ENCODE measurements at places on chromosomes 4 and X. TPM values are rescaled to one million over a fixed set of nuclear protein-coding genes. Genes with fewer than 3 reads are reported as not detected.

The KLHL13 gene
- 15.8 TPM for polyA plus RNA-seq

The SFRP2 gene
- polyA plus RNA-seq, result 96.2 TPM

The PLS3 gene
- 111 TPM for polyA plus RNA-seq

The CLCN5 gene
- polyA plus RNA-seq, result 7.3 TPM

The CUL4B gene
- polyA plus RNA-seq, result 67.8 TPM

The GPRASP2 gene
- 33.3 TPM for polyA plus RNA-seq

The SLC25A14 gene
- polyA plus RNA-seq, result 12.4 TPM

The ZAR1 gene
- polyA plus RNA-seq, result not detected

The FAM9C gene
- polyA plus RNA-seq, result 1.6 TPM

The TCP11X2 gene
- not detected for polyA plus RNA-seq

The RNF175 gene
- 0.20 TPM for polyA plus RNA-seq

The SHOX gene
- not detected for polyA plus RNA-seq

The HAND2 gene
- polyA plus RNA-seq, result 32.4 TPM

The TMSB15A gene
- polyA plus RNA-seq, result 4.2 TPM

The ATP6AP1 gene
- 75.2 TPM for polyA plus RNA-seq

The DOK7 gene
- polyA plus RNA-seq, result not detected

The STBD1 gene
- polyA plus RNA-seq, result 3.3 TPM

The ALPK1 gene
- 6.8 TPM for polyA plus RNA-seq

The GLRA2 gene
- not detected for polyA plus RNA-seq

Measured in ovary (tissue), 10 donors.